Stimulated activated CD4-positive, alpha-beta T cell treated with anti-CD3 and anti-CD28 coated beads, TNF-alpha, amount 100 ng/mL, for 1 hour (primary cell): ENCODE measurements at places on chromosomes 16 and 17.

DNA sequence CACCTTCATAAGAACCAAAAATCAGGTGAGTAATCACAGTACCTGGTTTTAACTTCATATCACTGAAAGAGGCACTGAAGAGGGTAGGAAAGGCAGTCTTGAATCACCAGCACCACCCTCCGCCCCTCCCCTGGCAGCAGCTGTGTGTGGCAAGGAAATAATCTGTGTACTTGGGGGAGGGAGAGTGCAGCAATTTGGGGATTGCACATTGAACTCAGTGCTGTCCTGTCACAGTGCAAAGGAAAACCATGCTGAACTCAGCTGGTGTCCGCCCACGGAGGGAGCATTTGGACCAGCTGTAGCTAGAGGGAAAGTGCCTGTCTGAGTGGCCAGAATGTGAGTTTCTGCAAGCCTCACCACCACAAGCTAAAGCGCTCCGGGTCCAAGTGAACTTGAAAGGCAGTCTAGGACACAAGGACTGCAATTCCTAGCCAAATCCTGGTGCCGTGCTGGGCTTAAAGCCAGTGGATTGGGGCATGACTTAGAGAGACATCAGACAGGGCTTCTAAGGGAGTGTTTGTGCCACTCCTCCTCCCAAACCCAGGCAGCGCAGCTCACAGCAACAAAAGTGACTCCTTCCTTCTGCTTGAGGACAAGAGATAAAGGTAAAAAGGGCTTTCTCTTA is 39.7 kb upstream of the ALDH3A1 start:
- no peak for DNase-seq

DNA sequence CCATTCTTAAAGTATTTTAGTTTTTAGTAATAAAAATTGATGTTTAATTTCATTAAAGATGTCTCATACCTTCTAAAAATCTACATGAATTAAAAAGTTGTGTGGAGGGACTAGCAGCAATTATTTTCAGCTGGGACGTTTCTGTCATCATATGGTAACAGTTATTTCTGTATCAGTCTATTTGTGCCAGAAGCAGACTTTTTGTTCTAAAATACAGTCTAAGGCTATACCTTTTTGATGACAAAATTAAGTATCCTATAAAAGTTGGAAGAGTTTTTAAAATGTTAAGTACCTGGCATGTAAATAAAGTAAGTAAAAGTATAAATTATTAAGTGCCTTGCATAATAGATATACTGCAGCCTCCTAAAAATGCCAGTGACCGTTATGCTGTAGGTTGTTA is 5.9 kb downstream of the TAOK1 start:
- no peak for DNase-seq

- no peak for DNase-seq
These were observed 954 bp downstream of the IL32 start for GRCh38 chr16:3066440-3066748.

DNA sequence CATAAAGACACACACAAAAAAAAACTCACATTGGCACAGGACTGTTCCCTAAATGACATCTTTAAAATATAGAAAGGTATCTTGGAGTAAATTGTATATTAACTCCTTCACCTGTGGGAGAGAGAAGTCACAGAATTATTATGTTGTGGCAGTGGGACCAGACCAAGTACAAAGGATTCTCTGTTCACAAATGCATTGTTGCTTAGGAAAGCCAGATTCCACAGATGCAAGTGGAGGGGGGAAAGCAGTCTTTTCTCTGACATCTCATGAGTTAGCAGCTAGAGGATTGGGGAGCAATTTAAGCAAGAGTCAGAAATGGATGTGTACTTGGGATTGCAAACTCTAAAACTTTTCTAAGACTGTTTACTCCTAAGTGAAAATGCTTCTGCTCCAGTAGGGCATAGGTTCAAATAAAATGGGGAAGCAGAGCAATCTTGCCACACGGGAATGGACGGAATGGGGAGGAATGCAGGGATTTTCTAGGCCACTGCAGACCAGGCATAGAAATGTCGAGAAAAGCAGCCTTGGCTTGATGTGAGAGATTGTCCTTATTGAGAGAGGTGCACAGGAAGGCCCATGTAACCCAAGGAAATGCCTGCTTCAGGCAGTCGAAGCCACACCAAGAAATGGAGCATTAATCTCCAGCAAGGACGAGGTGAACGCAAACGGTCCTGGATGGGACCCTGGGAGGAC is 4.1 kb upstream of the PMP22 start:
- no peak for DNase-seq

DNA sequence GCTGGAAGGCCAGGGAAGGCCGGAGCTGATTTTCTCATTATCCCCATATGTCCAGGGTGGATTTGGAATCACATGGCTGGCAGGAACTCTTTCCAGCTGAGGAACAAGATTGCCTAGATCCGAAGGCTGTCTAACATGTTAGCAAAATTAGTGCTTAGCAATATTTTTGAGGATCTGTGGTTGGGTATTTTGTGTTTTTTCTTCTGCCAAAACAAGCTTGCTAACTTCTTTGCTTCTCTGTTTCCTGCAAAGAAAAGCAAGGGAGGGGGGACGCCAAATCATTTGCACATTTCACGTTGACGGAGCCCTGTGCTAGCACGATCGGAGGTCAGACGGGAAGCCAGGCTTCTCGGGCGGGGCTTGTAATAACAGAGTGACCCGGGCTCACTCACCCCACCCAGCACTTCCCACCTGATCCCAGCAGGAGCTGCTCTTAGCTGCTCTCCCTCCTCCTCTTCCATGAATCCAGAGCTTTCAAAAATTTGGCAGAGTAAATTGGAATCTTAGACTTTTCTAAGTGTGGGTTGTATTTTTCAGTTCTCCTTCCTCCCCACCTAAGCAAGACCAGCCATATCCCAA is 33.3 kb upstream of the FOXF1 start:
- no peak for DNase-seq

DNA sequence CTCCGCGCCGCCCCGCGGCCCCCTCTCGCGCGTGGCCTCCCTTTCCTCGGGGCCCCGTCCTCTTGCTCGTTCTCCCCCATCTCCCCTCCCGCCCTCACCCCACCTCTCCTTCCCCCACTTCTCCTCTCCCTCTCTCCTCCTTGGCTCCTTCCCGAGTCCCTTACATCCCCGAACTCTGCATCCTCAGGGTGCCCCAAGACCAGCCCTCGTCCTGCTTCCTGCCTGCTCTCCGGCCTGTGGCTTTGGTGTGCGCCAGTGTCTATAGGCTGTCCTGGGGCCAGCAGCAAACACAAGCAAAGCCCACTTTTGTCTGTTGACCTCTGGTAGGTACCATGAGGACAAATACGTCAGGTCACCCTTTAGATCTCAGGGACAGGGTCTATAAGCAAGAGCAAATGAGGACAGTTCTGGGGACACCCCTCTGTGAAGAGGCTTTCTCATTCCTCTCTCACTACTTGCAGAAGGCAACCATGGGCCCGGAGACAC is 284 bp upstream of the COPZ2 start:
- no peak for DNase-seq
